Fibroblast of skin of left quadriceps (primary cell): ENCODE measurements at places on chromosomes 12 and 14.
A peak's percentile ranks its signal among the peaks of the same experiment; 100 is the strongest.

DNA sequence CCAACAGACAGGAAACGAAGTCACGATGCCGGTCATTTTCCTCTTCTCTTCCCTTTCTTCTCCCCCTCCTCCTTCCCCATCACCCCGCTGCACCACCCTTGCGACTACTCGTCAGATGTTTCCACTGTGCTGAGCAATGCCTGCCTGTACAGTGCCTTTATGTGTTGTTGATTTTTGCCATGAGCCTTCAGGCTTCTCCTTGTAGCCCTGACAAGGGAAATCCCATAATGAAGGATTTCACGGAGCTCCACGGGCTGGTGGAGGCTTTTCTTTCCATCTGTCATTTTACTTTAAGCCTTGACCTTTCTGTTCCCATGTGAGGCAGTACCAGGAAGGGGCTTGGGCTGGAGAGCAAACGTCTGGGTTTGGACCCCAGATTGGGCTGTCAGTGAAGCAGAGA is 28.7 kb upstream of the CCND2 start:
- no peak for DNase-seq

DNA sequence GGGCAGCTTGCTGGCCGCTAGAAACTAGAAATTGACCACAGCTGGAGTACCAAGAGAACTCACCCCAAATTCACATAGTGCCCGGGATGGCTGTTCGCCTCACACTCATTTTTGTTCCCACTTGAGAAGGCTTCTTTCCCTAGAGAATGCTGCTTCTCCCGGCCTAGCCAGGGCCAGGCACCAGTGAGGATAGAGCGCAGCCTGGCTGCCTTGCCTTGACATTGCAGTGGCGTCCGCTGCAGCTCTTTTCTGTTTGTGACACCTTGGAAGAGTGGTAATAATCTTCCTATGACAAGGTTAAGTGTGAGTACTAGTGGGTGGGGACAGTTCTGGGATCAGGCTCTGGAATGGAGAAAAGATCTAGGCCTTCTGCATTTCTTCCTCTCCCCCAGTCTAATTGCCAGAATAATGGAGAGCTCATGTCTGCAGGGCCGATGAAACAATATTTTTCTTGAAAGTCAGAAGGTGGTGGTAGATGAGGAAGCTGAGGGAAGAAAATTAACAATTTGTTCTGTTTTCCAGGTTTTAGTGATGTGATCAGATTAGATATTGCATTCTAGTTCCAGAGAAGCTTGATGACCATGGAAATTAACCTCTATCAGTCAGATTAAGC is 3.7 kb downstream of the TMEM253 start:
- peak; percentile 47 for DNase-seq

- DNase-seq, result no peak
Observed at GRCh38 chr12:33248364-33248763, 191.3 kb downstream of the SYT10 start.

DNA sequence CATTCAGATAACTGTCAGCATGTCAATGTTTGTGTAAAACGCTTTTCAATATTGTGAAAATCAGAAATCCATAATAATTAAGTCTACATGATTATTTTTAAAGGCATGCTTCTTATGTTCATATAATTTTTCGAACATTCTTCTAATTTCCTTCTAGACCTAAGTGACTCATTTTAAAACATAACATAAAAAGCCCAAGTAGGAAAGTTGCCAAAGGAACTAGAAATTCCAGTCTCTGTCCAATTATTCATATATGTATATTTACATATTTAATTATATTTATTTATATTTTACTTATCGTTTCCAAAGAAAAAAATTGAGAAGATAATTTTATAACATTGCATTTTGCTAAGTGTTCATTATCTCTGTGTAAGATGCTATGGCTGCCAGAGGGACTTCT is 110.4 kb downstream of the TMTC1 start:
- DNase-seq, result peak; percentile 20

- no peak for DNase-seq
Observed at GRCh38 chr14:104111301-104112112, 26.0 kb downstream of the ASPG start.

DNA sequence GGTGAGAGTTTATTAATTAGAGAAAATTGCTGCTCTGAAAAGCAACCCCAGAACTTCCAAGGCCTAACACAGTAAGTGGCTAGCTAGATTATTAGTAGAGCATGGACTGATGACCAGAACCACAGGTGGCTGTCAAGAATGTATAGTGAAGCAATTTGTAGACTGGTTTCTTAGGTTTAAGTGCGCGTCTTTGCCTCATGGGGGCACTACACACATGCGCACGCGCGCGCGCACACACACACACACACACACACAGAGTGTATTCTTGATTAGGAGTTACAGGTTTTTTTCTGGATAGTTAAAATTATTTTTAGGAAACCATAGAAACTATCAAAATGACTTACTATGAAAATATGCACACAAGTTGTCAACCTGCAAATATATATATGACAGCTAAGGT is 66.5 kb downstream of the BHLHE41 start:
- DNase-seq, result no peak

- no peak for DNase-seq
Observed at GRCh38 chr12:130044991-130045621, 117.2 kb upstream of the FZD10 start.

DNA sequence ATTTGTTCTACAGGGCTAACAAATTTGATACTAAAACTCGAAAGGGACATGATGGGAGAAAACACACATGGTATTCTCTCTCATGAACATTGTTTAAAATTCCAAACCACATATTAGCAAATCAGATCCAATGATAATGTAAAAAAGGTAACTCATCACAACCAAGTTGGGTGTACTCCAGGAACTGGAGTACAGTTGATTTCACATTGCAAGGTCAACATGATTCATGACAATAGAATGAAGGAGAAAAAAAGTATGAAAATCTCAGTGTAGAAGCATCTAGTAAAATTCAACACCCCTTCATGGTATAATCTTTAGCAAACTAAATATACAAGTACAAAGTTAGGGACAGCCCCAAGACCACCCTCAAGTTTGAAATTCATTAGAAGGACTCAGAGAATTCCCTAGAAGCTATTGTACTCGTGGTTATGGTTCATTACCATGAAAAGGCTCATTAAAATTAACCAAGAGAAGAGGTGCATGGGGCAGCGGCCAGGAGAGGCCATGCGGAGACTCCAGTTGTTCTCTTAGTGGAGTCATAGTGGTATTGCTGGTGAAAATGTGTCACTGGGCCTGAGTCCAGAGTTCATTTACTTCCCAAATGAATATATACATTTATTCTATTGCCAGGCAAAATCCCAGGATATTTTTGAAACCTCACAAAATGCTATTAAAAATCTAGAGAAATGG is 3.1 kb upstream of the CDCA4 start:
- DNase-seq, result peak; percentile 44

- no peak for DNase-seq
Observed at GRCh38 chr14:56131865-56132833, 13.9 kb downstream of the PELI2 start.

DNA sequence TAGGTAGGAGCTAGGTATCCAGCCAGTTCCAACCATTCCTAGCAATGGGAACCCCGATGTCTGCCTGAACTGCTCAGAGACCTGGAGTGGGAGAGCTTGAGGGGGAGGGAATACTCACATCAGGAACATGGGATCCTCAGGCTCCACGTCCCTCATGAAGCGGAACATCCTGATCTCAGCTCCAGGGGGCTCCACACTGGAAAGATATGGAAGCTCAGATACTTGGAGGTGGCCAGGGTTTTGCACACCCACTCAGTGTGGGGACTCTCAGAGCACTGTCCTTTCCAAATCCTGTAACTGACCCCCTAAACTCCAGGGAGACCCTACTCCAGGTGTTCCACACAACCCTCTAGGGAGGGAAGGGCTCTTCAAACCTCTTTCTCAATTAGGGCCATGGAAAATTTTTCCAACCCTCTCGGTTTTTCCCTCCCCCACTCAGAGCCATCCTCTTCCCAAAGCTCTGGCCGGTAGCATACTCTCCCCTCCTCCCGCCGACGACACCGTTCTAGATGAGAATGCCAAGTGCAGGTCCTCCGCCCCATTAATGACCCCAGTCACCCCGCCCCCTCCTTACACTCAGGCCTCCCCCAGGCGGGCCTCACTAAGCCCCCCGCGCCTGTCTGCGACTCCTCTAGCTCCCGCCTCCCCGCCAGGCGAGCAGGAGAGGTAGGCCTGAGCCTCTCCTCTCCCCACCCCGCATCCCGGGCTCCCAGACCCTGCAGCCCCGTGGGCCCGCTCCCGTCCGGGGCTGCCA is 597 bp downstream of the MLF2 start:
- peak; percentile 26 for DNase-seq

DNA sequence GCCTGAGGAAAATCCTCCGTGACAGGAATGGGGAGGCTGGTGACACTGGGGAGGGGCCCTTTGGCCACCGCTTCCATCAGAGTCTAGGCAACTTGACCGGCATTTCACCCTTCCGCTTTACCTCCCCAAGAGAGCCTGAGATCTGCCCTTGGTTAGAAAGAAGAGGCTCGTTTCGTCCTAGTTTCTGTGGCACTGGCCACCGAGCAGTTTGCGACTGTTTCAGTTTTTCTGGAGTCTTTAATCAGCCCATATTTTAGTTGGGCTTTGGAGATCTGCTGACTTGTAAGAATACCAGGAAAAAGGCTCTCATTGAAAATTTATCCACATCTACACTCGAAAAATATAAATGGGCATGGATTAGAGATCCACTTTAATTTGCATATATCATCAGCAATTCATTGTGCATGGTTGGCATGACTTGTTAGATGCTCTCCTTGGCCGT is 414 bp upstream of the ANKS1B start:
- DNase-seq, result no peak

DNA sequence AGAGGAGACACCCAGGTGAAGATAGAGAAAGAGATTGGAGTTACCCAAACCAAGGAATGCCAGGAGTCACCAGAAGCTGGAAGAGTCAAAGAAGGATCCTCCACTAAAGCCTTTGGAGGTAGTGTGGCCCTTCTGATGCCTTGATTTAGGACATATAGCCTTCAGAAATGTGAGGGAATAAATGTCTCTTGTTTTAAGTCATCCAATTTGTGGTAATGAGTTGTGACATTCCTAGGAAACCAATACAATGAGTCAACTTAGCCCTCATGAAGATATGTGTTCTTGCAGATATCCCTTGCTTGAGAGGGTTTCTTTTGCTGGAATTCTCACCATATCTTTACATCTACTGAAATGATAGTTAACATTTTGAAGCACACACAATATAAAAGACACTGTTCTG is 58.8 kb downstream of the CCER1 start:
- peak; percentile 87 for DNase-seq

DNA sequence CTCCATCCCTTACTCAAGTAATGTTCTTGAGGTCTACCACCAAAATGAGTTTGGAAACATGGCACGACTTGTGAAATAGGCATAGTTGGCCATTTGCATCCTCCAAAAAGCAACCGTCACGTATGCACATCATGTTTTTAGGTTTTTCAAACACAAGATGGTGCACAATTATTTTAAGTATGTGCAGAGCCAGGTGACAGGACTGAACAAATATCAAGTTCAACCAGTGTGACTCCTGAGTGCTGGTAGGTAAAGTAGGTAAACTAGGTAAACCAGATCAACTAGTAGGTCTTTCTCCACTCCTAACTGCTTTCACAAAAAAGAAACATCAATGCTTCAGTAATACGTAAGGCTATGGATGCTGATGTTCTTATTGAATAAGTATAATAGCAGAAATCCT is 39.1 kb downstream of the FGD6 start:
- DNase-seq, result no peak

- no peak for DNase-seq
Observed at GRCh38 chr14:93305725-93306418, 27.0 kb downstream of the BTBD7 start.

DNA sequence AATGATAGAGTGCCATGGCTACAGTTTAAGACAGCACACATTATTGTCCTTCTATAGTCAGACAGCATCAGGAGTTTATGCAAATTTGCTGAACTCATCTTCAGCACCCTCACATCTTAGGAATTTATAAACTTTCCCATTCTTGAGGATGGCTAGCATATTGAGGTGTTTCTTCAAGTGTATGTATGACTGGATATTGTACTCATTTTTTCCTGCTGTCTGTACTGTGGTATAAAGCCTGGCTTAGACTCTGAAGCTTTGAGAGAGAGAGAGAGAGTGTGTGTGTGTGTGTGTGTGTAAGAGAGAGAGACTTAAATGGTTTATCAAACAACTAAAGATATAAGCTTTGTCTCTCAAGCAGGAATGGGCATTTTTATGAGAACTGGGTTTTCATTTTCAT is 161.6 kb downstream of the PIK3C2G start:
- peak; percentile 32 for DNase-seq

DNA sequence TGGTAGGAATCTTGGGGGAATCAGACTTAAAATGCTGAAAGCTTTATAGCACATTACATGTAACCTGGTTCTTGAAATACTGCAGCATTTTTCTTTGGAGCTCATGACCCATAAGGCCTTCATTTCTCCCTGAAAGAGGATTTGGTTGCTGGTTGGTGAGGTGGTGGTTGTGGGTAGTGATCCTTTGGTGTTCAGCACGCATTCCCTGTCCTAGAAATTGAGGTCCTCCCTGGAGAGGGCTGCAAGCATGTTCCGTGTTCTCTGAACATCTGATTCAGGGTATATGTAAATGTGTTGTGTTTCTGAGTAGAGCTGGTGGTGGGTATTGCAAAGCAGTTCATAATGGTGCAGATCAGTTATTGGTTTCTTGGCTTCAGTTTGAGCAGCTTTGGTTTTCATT is 2.0 kb downstream of the SCN8A start:
- DNase-seq, result no peak

DNA sequence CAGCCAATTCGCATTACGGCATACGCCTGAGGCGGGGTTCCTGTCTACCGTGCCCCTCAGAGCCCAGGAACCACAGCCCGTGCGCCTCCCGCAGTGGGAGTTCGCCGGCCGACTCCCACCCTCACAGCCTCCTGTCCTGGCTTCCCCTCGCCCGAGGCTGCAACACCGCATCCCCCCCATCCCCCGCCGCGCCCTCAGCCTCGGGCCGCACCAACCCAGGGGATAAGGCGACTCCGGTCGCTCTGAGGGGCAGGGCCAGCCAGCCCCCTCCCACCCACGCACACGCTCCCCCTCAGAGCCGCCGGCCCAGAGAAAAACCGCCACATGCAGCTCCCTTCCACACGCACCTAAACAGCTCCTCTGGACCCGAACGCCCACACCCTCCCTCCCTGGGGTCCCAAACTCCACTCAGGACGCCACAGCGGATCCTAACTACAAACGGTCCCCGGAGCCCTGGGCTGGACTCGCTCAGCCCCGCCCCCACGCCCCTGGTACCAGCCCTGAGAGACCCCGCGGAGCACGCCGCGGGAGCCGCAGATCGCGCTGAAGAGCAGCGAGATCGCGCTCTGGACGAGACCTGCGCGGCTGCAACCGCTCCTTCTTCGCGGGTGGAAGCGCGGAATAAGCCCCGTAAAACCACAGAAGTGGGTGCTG is at the start of gene C14orf39:
C14orf39 (minus strand) TSS at position 466 of the 654 bp plus-strand sequence. CDS start 985 bp downstream, outside the sequence.
- peak; percentile 10 for DNase-seq

- no peak for DNase-seq
Observed at GRCh38 chr12:48002773-48003218, 1.5 kb downstream of the COL2A1 start.

GRCh38 chr14:53391631-53392285 is 238.6 kb upstream of the DDHD1 start:
- DNase-seq, result peak; percentile 77
